HT1080 (cell line): ENCODE measurements at places on chromosomes 2 and 18.

DNA sequence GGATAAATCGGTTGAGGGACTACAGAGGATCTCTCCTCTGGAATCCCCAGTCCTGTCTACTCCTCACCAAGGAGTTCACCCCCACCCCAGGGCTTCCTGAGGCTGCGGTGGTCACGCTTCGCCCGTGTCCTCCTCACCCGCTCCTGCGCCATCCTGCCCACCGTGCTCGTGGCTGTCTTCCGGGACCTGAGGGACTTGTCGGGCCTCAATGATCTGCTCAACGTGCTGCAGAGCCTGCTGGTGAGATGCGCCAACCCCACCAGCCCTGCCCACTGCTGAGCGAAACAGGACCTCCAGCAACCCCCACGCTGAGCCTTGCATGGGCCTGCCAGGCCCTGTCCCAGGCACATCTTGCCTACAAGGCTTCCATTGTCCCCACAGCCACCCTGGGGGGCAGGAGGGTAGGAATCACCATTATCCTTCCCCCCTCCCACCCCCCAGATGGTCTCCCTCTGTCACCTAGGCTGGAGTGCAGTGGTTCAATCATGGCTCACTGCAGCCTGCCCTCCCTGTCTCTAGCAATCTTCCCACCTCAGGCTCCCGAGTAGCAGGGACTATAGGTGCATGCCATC lies 6.7 kb upstream of the CTDSP1 start:
- DNase-seq, result no peak

DNA sequence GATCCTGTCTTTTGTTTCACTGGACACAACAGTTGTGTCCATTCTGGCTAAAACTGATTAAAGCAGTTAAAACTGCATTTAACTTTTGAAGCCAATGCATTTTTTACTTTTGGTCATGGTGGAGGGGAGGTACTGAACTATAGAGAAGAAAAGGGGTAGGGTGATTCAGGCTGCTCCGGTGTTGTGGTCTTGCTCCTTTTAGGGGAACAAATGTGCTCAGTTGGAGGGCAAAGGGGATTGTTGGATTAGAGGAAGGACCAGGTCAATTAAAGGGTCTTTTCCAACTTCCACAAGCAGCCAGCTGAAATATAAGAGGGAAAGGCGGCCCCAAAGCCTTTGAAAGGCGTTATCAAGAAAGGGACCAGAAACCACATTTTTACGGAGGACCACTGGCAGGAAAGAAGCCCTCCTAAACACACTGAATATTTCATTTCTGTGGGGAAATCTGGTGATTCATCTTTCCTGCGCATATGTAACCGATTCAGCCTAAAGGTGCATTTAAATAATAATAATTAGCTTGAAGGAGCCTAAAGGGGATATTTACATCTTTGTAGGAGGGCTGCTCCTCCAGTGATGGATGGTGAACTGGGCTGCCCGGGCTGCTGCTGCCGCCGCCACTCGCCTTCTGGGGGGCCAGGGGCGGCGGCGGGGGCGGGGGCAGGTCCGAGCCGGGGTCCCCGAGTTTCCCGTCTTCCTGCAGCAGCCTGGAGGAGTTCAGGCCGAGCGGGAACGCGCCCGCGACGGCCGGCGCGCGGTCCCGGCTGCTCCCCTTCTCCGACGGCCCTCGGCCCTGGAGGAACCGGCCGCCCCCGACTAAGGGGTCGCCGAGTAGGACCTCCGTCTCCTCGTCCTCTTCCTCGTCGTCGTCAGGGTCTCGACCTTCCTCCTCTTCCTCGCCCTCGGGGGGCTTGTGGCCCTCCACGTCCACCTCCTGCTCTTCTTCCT lies 5.2 kb downstream of the SKOR2 start:
- DNase-seq, result no peak

DNA sequence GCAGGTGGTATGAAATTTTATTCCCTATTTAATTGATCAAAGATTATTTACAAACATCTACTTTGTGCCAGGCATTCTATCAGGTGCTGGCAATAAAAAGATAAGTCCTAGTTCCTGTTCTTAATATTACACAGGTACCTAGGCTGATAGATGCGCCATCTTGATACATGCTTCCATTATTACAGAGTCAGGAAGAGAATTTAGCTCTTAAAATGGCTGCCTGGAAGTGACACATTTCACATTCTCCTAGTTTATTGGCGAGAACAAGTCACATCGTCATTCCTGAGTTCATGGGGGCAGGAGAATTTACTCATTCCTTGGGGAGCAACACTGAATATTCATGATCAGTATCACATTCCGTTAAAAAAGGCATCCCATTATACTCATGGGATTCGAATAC lies 1.1 kb upstream of the DARS1 start:
- DNase-seq, result no peak

DNA sequence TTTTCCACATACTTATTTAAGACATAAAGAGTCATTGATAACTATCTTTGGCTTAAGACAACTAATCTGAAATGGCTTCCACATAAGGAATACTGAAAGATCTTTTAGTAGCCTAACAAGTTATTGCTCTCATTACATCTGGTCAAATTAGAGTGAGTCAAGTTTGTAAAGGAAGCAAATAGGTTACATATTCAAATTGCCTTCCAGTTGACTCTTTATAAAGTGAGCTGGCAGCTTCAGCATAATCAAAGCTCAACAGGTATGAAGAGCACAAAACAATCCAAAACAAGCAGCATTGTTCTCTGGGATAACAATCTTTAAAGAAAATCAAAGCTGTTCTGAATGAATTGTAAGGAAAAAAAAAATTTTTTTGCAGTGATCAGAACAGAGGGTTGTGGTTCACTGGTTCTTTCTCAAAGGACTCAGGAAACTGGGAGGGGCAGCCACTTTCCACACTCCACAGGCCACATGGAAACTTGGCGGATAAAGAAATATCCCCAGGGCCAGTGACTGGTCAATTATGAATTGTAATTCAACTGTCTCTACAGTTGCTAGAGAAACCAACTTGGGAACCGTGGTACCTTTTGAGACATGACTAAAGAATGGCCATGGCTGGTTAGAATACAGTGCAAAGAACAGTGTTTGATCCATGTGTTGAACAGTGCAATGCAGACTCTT lies 369.3 kb upstream of the KCNH7 start:
- no peak for DNase-seq

GRCh38 chr18:35038881-35039491 lies 2.2 kb upstream of the MAPRE2 start:
- DNase-seq, result no peak

GRCh38 chr2:182228073-182228473 lies 198.8 kb downstream of the PDE1A start:
- no peak for DNase-seq

GRCh38 chr2:69253611-69254301 lies 133.3 kb downstream of the GFPT1 start:
- DNase-seq, result peak; percentile 97

DNA sequence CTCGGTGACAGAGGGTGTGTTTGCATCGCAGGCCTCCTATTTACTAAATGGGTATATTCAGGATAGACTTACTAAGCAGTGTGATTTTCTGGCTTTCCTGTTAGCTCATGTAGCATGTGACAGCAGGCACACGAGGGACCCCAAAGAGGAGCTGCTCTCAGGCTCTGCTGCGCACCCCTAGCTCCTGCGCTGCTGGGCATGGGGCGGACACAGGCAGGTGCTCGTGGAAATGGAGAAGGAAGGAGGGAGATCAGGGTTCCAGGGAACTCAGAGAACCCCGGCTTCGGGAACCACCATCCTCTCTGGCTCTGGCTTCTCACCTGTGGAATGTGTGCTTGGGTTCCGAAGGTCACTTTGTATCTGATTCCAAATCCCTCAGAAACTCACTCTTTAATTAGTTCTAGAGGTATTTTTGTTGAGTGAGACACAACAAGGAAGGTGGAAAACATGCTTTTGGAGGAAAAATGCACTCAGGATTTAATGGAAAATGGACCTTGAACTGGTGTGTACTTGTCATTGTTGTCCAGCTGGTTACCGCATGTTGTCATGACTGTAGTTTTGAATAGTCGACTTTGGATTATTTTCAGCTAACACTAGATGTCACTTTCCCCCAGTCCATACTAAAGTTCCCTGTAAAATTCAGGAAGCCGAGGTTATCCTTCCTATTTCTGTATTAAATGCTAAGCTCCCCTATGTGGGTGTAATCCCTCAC lies 3.5 kb downstream of the SNTG2 start:
- no peak for DNase-seq

DNA sequence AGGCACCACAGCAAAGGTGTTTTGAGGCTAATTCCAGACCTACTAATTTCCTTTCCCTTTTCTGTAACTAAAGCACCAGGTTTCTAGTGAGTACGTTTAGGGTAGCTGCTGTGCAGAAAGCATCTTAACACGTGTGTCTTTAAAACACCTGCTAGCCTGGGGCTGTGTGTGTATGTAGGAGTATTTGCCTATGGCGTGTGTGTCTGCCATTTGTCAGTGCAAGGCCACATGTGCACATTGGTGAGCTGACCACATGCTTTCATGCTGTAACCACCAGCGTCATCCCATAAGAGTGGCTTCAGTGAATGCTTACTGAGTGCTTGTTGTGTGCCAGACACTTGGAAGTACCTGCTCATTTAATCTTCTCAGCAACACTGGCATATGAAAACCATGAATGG lies 241.6 kb downstream of the SEPTIN10 start:
- DNase-seq, result no peak

DNA sequence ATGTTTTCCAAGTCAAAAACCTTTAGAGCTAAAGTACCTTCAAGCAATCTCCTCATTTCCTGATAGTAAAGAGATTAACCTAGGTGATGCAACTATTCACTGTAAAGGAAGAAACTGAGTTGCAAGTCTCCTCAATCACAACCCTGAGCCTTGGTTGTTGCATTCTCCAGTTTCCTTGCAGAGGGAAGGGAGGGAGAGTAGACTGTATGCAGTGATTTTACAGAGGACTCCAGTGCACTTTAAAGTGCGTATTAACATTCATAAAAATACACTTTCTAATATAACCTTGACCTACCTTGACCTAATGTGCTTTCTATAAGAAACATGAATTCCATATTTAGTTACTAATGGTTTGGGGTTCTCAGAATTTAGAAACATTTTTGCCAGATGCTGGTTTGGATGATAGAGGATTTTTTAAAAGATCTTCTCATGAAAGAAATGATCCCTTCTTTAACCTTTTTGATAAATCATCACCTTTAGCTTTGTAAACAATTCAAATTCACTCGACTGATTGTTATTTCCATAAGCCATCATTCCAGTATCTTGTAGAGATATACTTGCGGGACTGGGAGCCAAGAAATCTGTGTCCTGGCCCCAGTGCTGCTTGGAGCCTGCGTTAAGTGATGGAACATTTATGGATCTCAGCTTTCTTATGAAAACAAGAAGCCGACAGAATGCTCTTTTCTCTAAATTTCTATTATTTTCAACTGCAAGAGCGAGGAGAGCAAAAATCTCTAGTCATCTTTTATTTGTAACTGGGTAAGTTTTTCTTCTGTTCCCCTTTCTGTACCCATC lies 228.3 kb downstream of the ZNF521 start:
- no peak for DNase-seq

DNA sequence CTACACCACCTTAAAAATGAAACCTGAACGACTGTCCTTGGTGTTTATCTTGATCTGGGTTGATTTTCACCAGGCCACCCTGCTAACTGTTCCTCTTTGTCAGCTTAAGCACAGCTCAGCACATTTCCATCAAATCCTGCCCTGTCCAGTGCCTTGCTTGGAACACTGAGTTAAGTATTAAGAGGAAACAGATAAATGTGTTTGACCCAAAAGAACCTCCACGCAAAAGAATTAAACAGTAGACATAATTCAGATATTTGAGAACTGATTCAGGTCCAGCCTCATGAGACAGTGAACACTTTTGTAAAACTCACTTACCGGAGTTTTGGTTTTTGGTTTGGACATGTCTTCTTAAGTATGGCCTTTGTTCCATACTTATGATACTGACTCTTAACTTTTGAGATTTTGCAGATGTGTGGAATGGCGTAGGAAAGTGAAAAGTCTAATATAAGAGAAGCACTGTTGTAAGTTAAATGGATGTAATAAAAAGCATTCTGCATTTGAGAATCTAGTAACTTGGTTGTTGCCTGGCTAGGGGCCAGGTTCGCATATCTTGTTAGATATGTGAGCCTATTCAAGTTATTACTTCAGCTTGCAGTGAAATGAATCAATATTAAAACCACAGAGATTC lies 88.9 kb upstream of the SERPINE2 start:
- DNase-seq, result no peak

DNA sequence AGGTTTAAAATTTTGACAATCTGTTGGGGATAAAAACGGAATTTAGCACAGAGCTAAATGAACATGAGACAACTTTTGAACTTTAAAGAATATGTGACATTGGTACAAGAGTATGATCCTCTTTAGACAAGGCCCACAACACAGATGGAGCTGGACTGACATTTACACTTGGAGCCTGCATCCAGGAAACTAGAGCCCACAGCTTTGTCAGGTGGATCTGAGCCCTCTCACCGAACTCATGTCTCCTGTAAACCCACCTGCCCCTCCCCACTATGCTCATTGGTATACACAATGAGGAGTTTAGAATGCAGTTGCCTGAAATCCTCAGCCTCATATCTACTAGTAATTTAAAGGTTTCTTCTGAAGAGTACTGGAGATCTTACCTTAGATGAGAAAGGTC lies 22.1 kb upstream of the ACAA2 start:
- DNase-seq, result no peak

DNA sequence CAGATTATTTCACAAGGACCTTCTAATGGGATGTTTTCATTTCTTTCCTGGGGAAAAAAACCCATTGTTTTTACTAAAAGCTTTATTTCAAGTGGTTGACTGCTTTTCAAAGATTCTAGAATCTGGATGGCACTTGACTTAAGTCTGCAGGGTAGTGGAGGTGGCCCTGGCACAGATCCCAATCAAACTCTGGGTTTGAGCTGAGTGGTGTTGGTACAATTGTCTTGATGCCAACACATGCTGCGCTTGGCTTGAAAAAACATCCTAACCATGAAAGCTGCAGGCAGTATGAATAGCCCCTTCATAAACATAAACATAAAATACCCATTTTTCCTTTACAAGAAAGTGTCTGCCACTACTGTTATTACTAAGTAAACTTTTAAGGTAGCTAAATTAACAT lies 3.6 kb downstream of the PAPOLG start:
- DNase-seq, result no peak

- DNase-seq, result no peak
Observed at GRCh38 chr2:25825238-25825637, 53.0 kb downstream of the ASXL2 start.

GRCh38 chr2:32264422-32265105 lies at the start of gene NLRC4:
TSS of gene NLRC4 (minus strand) at chr2:32264886. CDS start at chr2:32256775, 8,111 bp downstream.
- no peak for DNase-seq

GRCh38 chr2:190791976-190792575 lies 88.5 kb upstream of the GLS start:
- DNase-seq, result no peak

DNA sequence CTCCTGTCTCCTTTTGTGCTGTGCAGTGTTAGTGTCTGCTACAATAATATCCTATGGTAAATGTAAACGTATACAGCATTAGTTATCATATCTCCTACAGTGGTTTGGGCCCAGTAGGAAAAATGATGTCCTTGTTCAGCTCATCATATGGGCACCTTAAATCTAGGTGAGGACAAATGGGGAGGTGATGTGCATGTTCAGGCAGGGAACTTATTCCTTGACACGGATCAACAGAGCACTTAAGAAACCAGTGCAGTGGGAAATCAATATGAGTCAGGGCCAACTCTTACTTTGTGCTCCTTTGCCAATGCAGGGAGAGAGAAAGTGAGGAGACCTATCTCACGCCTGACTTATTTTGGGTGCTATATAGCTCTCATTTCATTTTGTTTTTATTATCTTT lies 76.4 kb downstream of the KLHL14 start:
- no peak for DNase-seq
